ENCODE measurements at places on chromosomes 6 and 20.

- no peak for DNase-seq
Observed at GRCh38 chr6:148827416-148828045, 80.7 kb downstream of the UST start.

DNA sequence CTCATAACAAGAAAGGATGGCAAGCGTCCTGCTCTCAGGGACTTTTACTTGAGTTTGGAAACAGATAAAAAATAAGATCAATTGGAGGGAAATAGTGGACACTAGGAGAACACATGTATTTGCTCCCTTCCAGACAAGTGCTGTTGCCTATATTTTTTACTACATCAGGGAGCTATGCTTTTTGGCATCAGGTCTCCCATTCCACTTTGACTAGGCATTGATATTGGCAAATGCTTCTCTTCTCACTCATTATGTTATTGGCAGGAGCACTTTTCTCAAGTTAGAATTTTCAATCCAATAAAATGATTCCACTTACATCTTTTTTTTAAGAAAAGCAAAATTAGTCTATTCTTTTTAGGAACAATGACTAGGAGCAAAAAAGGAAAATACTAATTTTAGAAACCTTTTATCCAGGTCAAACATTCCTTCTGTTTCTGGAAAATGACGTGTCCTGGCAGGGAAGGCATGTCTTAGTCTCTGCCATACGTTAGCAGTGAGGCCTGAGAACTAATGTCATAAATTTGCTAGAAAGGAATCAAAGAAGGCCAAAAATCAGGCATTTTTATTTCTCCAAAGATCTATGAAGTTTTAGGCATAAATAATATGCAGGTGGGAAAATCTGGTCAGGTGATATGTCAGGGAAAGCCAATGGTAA lies 21.4 kb downstream of the BCAS1 start:
- no peak for DNase-seq

- DNase-seq = no peak
Observed at GRCh38 chr6:26158076-26158580, 70.9 kb downstream of the HFE start.

- DNase-seq = no peak
Observed at GRCh38 chr20:3084986-3085360, 449 bp upstream of the AVP start.

DNA sequence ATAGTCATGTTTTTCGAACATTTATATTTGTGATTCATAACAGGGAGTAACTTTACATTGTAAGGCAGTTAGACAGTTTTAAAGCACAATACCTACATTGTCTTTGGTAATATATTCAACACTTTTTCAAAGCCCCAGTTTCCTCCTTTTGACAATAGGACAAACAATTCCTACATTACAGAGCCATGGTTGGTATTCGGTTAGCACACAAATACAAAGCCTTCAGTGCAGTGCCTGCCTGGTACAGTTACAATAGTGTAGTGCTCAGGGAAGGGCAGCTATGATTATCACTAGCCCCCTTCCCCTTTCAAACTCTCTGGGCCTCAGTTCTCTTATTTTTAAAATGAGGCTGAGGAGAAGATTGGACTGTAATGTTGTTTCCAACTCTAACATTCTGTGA lies 207.8 kb downstream of the TPBG start:
- DNase-seq = no peak

DNA sequence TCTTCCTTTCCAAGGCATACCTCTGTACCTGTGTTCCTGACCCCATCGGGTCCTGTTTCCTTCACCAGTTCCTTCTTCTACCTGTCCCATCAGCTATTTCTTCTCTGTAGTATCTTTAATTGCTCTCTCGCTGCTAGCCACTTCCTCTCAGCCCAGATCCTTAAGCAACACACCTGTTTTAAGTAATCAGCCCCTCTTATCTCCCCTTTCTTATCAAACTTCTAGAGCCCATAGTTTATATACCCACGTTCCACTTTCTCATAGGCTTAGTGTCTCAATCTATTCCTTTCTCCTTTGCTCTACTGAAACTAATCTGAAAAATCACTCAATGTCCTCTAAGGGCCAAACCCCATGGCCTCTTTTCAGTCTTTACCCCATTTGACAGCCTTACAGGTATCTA lies 239.6 kb downstream of the BTBD9 start:
- DNase-seq = no peak

DNA sequence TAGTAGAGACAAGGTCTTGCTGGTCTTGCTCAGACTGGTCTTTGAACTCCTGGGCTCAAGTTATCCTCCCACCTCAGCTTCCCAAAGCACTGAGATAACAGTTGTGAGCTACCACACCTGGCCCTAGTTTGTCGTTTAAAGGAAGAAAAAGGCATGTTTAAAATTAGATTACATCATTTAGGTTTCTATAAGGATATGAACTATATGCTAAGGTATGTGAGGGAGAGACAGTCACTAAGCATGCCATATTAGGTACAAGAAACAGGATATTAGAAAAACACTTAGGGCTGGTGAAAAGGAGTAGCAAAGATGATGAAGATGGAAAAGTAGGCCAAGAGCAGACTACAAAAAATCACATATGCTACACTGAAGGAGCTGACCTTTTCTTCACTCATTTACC lies 106.4 kb downstream of the ASCC3 start:
- DNase-seq = no peak

- no peak for DNase-seq
Observed at GRCh38 chr20:18986146-18986830, 172.7 kb downstream of the SCP2D1 start.

- no peak for DNase-seq
Observed at GRCh38 chr6:106385530-106385929, 25.0 kb downstream of the CRYBG1 start.

- peak; percentile 48 for DNase-seq
Observed at GRCh38 chr6:55897346-55897745, 22.0 kb upstream of the BMP5 start.

DNA sequence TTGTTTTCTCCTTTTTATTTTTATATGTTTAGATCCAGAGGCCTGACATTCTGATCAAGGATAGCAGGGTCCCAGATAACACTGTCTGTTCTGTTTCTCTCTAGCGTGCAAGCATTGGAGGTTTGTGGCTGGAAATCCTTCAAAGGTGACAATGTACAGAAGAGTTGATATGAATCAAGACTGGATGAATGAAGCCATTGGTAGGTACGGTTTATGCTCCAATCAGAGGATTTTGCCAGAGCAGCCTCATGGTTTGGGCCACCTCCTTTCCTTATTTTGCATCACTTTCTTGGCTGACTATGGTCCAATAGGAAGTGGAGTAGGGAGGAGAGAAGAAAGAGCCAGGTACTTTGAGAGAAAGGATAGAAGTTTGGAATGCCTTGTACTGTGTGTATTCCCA lies 484.8 kb upstream of the JAG1 start:
- no peak for DNase-seq

DNA sequence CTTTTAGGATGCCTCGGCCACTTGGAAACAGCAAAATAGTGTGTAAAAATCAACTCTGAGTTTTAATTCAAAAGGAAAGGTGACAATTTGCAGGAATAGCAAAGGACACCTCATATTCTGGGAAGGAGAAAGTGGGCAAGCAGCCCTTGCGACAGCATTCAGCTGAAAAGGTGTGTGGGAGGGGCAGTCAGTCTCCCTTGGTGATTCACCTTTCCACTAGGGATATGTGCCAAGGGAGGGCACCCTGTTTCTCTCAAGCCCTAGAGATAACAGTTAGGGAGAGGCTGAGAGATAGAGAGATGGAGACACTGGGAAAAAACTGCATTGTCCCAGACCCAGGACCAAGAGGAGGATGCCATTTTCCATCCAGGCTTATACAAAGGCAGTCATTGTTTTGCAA lies 228.1 kb downstream of the EPM2A start:
- no peak for DNase-seq

- DNase-seq = no peak
Observed at GRCh38 chr20:25037288-25038102, 20.4 kb downstream of the ACSS1 start.

GRCh38 chr6:56961151-56961550 lies 6.2 kb downstream of the BEND6 start:
- DNase-seq = no peak

DNA sequence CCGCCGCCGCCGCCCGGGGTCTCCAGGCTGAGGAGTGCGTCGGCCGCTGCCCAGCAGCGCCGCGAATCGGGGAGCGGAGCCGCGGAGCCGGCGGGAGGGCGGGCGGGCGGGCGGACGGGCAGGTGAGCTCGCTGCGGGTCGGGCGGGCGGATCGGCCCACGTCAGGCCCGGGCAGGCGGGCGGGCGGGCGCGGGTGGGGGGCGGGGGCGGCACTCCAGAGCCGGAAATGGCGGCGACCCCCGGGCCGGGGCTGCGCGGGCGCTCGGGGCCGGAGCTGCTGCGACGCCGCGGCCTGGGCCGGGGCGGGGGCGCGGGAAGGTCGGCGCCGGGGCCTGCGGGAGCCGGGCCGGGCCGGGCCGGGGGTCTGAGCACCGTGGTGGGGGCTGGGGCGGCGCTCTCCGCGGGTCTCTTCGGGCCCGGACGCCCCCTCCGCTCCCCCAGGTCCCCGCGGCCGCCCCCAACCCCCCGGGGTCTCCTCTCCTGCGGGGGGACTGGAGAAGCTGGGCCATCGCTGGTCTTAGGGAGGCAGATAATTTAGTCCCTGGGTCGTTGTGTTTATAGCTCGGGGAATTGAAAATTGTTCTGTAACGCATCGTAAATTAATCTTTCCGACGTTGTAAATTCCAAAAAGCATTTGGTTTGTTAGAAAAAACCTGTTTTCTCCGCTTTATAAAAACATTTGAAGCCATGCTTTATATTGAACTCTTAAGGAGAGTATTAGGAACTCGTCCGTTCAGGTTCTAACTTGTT lies 451 bp downstream of the DNAJC5 start:
- DNase-seq = no peak

- DNase-seq = no peak
Observed at GRCh38 chr6:166614171-166614583, 12.9 kb downstream of the RPS6KA2 start.

DNA sequence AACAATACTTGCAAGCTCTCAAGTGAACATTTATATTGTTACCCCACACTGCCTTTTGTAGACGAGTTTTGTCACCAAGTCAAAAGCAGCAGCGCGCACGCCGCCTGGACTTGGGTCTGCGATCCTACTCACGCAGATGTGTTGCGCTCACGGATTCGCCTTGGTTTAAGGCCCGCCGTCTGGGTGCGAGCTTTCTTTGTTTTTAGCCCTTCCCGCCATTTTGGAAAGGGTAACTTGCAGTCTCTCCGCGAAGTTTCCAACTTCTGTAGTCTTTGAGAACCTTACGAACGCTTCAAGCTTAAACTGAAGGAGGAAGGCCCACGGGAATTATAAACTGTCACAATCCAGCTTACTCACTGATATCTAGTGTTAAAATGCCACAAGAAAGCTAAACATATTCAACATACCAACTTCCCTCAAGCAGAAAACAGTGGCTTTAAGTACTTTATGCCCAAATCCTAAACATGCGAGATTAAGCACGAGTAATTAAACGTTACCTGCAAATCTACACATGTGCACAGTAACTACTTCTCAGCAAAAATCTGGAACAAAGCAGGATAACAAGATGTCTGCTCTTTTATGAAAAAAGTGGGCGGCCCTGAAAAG lies 80.4 kb upstream of the BTN3A2 start:
- peak; percentile 69 for DNase-seq

GRCh38 chr20:51828762-51829161 lies 26.4 kb upstream of the SALL4 start:
- no peak for DNase-seq

- DNase-seq = no peak
Observed at GRCh38 chr6:143059663-143060353, 881 bp upstream of the AIG1 start.

- no peak for DNase-seq
Observed at GRCh38 chr20:39713076-39713840, 751.1 kb downstream of the DHX35 start.

DNA sequence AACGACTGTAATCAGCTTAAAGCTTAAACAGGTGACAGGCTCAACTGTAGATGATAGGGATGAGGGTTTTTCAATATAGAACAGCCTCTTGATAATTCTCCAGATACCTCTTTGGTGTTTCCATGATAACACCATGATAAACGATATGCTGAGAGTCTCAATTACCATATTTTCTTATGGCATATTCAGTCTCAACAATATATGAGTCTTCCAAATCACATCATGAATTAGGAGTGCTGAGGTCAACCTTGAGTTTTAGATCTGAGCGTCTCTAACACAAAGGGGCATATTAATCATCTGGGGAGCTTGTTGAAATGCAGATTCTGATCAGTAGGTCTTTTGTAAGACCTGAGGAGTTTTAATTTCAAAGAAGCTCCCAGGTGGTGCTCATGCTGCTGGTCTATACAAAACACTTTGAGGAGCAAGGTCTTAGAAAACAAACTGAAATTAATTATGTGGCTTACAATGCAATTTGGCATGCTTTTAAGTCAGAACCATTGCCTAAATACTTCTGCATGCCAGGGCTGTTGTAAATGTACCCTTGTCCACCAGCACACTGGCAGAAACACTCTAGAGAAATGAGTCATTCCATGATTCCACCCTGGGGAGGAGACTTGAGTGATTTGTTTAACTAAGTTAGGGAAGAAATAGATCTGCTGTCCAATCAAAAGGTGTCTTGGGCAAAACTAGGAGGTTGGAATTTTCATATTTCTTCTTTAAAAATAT lies 49.6 kb downstream of the PTCHD4 start:
- DNase-seq = no peak

DNA sequence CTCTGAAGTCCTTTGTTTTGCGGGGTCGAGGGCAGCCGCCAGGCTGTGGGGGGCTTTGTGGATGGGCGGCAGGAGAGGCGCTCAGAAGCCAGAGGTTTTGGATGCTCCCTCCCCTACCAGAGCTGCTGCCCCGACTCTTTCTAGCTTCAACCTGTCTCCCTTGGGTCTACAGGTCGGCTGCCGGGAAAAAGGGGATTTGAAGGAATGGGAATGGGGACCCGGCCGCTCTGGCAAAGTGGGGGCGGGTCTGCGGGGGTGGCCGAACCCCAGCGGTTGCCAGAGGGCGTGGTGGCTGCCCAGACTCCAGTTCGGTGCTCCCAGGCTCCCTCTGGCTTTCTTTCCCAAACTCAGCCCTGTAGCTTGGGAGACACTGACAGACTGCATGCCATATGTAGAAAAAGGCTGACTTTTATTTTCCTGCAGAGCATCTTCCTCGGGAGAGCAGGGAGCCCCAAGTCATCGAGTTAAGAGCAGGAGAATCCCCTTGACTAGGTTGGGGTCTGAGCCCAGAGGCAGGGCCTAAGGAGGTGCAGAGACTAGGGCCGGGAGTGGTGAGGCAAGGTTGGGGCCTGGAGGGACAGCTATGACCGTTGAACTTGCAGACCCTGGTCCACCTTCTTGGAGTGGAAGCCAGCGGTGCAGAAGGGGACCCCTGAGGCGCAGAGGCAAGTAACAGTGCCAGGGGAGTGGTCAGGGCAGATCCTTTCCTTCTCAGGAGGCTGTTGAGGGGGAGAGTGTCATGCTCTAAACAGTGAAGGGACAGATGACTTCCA lies 1.4 kb upstream of the PPP1R18 start:
- no peak for DNase-seq

All from SK-N-DZ (cell line).